IPS DF 19.7 (cell line): ENCODE measurements at places on chromosomes 4 and X.
A peak's percentile ranks its signal among the peaks of the same experiment; 100 is the strongest.

DNA sequence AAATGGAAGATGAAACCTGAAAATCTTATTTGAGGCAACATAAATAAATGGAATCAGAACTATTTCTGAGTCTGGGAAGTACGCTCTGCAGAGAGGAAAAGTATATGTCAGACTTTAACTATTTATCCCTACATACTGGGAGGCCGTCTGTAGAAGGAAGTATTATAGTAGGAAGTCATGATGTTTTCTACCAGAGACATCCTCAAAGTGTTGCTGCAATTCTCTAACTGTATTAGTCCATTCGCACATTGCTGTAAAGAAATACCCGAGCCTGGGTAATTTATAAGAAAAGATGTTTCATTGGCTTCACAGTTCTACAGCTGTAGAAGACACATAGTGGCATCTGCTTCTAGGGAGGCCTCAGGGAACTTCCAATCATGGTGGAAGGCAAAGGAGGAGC lies 88.7 kb upstream of the TBL1X start:
- DNase-seq = no peak

GRCh38 chr4:30723201-30723955 lies 3.2 kb downstream of the PCDH7 start:
- no peak for DNase-seq

- DNase-seq = peak; percentile 15
These were observed 1099.8 kb upstream of the TENM3 start for GRCh38 chr4:181143250-181143854.

GRCh38 chrX:56764153-56764974 lies 35.3 kb downstream of the NBDY start:
- DNase-seq = peak; percentile 12

DNA sequence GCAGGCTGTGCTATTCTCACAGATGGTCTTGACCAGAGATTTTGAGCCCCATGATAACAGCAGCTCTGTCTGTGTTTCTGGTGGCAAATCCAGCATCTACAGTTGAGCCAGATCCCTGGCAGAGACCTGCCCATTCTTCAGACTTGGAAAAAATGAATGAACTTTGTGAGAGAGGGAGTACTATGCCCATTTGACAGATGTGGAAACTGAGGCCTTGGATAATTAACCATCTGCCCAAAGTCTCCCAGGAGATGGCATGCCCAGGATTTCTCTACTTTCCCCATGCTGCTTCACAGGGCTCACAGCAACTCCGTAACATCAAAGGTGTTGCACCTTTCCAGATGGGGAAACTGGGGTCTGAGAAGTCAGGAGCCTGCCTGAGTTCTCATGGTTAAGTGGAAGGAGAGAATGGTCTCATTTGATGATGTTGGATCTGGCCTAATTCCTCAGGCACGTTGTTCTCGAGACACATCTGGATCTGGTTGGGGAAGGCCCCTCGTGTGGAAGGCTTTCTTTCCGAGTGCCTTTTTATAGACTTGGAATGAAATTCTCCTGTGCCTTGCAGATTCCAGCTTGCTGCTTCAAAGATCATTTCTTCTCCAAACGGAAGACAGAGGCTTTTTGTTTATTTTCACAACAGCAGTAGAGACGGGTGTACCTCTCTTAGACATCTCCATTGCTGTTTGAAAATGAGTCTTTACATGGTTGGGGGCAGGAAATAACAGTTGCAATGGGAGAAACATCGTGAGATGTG lies 73.3 kb upstream of the STX18 start:
- DNase-seq = no peak

DNA sequence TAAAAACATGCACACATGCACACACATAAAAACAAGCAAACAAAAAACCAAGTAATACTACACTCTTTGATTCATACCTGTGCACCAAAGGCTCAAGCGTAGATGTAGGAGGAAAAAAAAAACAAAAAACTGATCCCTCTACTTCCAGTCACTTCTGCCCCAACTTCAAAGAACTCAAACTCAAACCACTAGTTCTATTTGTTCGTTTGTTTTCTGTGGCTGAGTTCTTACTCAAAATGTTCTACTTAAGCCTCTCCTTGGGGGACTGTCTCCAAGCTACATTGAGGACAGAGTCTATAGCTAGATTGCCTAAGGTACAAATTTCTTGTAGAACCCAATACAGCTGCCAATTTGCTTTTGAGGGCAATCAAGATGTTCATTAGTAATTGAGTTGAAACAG lies 171.0 kb upstream of the ATOH1 start:
- no peak for DNase-seq

GRCh38 chr4:36574816-36575215 lies 293.4 kb downstream of the DTHD1 start:
- DNase-seq = no peak

DNA sequence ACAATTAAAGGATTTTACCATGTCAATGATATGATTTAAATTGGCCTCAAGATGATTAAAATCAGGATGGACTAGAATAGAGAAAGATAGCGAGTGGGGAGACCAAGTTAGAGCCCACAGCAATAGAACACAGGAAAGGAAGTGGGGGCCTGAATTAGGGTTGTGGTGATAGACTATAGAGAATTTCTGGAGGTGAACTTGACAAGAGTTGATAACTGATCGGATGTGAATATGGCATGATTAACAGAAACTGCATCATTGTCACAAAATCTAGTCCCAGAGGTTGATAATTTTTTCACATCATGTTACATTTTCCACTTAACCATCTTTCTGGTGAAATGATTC lies 26.3 kb upstream of the TRPC3 start:
- DNase-seq = no peak

GRCh38 chr4:118772081-118772766 lies 63.7 kb downstream of the SEC24D start:
- DNase-seq = no peak

DNA sequence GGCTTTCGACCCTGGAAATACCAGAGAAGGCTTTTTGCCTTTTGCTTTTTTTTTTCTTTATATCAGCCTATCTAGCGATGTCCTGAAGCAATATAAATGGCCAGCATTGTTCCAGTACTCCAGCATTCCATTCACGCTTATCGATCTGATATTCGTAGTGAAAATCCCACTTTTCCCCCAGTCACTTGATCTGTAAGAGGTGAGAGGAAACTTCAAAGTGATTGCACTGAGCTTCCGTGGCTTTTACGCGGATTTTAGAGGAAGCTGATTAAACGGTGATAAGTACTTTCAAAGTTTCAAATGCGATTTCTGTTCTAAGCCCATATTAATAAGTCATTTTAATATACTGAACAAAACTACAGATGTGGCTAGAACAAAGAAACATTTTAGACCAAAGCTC lies 725.5 kb downstream of the TRIML1 start:
- DNase-seq = no peak

DNA sequence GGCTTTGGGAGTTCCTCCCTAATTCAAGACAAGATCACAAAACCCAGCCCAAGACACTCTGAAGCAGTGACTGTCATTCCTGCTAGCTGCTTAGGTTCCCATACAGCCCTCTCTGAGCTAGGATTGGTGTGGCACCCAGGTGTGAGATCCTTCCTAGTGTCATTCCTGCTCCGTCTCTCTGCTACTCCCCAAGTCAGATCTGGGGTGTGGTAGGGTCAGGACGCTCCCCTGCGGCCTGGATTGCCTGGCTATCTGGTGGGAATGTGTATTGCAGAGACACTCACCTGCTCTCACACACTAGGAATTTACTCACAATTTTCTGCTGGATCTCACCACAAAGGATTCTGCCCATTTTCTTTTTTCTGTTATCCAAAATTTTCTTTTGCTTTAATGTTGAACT lies 560.8 kb upstream of the ATOH1 start:
- no peak for DNase-seq

DNA sequence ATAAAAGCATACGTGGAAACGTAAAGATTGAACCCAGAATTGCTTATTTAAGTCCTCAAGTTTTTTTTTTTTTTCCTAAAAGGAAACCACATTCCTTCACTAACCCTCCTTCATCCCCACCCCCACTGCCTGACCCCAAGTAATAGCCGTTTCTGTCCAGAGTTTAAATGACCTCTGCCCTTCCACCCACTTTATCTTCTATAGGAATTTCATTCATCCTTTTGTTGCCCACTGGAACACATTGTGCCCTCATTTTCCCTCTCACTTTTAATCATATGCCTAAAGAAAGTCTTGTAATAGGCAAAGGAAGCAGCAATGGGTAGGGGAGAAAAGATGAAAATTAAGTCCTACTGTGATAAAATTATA lies 62.7 kb downstream of the SH3RF1 start:
- no peak for DNase-seq

DNA sequence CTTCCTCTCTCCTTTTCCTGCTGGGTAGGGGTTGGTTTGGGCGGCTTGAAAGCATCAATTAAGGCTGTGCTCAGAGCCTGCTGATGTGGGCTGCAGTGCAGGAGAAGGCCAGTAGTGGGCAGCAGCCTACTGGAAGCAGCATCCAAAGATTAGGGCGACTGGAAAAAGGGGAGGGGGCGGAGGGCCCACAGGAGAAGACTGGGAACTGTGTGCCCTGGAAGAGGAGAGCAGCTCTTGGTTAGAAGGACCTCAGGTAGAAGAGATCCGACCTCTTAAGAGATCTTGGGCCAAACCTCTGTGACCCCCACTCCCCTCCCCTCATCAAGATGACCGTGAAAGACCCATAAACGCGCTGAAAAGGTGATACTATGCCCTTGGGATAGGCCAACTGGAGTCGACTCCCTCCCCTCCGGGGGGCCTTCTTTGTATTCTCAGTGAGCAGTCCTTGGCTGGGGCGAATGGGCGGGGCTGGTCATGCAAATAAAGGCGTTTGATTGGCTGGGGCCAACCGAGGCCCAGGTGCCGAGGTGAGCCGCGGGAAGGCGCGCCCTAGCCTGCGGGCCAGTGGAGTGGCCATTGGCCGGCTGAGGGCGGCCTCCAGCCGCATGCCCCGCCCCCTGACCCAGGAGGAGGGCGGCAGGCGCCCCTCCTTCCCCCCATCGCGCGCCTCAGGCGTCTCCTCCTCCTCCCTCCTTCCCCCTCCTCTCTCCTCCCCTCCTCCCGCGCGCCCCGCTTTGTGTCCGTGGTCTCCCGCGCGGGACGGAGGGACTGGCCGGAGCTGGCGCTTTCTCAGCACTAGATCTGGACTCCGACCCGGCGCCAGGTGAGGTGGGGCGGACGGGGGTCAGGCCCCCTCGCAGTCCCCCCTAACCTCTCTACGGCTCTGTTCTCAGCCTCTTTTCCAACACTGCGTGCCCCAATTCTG lies 10.1 kb downstream of the DLG3 start:
- no peak for DNase-seq
